ENCODE measurements at places on chromosomes 4 and X.
A peak's percentile ranks its signal among the peaks of the same experiment; 100 is the strongest.

DNA sequence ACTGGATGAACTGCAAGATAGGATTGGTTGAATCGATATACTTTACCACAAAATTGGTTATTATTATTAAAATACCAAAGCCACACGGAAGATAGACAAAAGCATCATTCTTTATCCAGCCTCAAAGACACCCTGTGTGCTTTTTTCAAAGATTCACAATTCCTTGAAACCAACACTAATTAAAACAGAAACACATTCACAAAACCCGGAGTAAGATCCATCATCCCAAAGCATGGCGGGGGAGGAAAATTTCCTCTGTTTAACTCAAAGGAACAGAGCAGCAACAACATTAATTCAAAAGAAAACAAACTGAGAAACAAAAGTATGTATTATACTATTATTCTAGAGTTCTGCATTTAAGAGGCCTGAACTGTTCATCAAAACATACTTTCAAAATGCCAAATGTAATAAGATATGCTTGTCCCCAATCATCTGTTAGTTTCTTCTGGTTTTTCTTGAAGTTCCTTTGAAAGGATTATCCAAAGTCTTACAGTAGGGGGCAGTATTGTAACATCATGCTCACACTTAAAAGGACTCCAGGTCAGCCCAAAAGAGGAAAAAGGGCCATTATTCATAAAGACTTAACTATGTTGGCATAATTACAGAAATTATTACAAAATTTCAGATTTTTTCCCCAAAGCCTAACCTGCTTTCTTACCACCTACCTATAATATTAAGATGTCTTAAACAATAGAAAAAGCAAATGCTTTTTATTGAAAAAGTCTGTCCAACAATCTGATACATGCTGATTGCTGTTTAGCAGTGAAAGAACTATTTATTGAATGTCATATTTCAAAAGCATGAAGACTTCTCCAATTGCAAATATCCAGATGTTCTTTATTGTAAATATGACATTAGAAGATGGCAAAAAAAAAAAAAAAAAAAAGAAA is 168.7 kb downstream of the SCFD2 start:
- DNase-seq, result peak; percentile 40

DNA sequence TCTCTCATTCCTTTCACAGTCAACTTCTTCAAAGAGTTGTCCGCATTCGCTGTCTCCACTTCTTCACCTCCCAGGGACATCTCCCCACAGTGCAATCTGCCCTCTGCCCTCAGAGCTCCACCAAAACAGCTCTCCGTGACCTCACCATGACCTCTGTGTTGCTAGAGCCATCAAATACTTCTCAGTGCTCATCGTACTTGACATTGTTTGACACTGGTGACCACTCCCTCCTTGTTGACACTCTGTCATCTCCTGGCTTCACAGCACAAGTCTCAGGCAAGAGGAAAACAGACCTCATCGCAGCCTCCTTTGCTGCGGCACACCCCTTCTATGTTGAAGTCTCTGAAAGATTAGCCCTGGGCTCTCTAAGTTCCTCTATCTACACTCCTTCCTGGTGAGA is 90.5 kb upstream of the CCDC160 start:
- no peak for DNase-seq

- no peak for DNase-seq
Observed at GRCh38 chr4:35966566-35966965, 277.7 kb downstream of the ARAP2 start.

- no peak for DNase-seq
Observed at GRCh38 chr4:99134586-99134985, 9.5 kb downstream of the ADH4 start.

- DNase-seq, result no peak
Observed at GRCh38 chr4:25861951-25862410, 807 bp downstream of the SEL1L3 start.

- DNase-seq, result no peak
Observed at GRCh38 chr4:80294206-80294605, 27.7 kb downstream of the FGF5 start.

- DNase-seq, result no peak
Observed at GRCh38 chrX:111352424-111352823, 59.6 kb downstream of the DCX start.
